ENCODE measurements at places on chromosomes 2 and 18. TPM values are rescaled to one million over a fixed set of nuclear protein-coding genes. Genes with fewer than 3 reads are reported as not detected.

DNA sequence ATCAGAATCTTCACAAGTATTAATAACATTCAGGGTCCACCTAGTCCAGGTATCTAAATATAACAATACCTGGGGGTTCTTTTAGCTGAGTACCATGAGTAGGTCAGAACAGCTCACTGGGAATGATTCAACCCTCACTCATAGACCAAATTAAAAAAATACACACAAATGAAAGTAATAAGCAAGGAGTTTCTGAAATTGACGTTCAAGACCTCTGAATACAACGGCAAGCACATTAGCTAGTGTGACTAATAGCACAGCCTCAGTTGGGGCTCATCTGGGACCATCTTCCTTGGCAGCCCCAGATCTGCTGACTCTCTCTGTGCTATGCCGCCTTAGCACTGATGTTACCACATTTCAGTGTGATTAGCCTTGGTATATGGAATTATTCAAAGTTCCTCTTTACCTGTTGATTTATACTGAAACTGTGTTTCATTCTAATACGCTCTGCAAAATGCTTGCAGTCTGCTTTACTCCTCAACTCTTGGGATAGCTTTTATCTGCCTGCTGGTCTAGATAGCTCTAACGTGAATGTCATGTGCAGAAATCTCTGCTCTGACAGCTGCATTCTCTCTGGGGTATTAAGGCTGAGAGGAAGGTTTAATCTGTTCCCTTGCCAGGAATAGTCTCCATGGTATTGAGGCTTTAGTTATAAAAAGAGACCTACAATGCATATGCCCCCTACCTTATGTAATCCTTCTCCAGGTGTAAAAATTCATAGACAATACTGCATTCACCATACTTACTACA, 153.3 kb downstream of the METTL4 start:
- DNase-seq: no peak

DNA sequence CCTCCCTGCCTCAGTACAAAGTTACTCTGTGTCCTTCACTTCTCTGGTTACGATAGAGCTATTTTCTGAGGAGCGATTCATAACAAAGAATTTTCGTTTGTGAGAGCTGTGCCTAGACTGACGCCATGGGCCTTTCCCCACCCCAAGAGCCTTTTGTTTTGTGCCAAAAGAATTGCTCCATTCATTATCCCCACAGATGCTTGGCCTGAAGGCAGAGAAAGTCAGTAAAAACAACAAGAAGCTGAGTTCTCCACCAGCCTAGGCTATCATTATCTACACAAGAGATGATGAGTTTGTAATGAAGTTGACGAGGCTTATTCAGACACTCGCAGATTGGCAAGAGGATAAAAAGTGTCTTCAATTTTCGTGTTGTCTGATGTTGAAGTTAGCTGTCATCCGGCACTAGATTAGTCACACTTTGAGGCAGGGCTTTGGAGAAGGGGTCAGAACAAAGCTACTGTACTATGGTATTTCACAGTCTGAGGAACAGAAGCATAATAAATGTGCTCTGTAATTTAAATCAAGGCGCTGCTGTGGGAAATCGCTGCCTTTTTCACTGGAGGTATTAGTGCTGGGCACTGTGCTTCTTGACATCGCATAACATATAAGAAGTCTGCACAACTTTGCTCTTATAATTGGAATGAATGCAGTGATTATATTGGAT, 278.4 kb upstream of the FIGN start:
- DNase-seq: no peak

GRCh38 chr2:16713011-16713423, 47.4 kb upstream of the CYRIA start:
- DNase-seq: no peak

- DNase-seq: no peak
Measured at GRCh38 chr2:96171831-96172230, 26.6 kb upstream of the DUSP2 start.

- no peak for DNase-seq
Measured at GRCh38 chr2:43155851-43156411, 70.5 kb downstream of the ZFP36L2 start.

- no peak for DNase-seq
Measured at GRCh38 chr2:73386342-73386868, 769 bp downstream of the ALMS1 start.

GRCh38 chr2:211479536-211480150, 923.2 kb downstream of the CPS1 start:
- no peak for DNase-seq

DNA sequence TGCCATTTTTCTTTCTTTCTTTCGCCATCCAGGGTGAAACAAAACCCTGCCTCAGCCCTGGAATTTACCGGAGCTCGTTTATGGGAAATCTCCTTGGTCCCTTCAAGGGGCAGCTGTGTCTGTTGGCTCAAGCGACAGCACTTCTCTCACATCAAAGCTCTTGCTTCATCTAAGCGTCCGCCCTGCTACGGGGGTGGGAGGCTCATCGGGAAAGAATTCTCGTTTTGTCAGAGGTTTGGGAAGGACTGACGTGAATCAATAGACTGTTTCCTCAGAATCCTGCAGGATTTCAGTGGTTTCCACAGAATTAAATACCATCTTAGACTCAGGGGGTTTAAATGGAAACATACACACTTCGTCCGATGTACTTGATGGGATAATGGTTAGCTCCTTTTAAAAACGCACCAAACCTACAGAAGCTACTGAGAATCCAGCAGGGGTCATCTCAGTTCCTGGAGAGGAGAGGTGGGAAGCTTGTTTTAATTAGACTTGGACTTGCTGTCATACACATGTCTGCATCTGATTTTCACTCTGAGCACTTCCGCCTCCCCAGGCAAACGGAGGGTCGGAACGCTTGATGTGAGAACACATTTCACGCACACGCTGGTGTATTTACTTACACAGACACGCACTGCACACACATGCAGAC, 91.6 kb downstream of the ASB1 start:
- DNase-seq: no peak

- DNase-seq: no peak
Measured at GRCh38 chr2:151358166-151358970, 976 bp downstream of the TNFAIP6 start.

GRCh38 chr2:38862476-38862875, 13.3 kb downstream of the DHX57 start:
- DNase-seq: no peak

- DNase-seq: no peak
Measured at GRCh38 chr2:189016311-189016861, 42.2 kb downstream of the COL3A1 start.

GRCh38 chr2:232951181-232951580, 61.9 kb downstream of the NGEF start:
- no peak for DNase-seq

GRCh38 chr2:1772471-1773267, 28.4 kb upstream of the PXDN start:
- no peak for DNase-seq

- no peak for DNase-seq
Measured at GRCh38 chr2:218516614-218517013, 51.5 kb downstream of the USP37 start.

DNA sequence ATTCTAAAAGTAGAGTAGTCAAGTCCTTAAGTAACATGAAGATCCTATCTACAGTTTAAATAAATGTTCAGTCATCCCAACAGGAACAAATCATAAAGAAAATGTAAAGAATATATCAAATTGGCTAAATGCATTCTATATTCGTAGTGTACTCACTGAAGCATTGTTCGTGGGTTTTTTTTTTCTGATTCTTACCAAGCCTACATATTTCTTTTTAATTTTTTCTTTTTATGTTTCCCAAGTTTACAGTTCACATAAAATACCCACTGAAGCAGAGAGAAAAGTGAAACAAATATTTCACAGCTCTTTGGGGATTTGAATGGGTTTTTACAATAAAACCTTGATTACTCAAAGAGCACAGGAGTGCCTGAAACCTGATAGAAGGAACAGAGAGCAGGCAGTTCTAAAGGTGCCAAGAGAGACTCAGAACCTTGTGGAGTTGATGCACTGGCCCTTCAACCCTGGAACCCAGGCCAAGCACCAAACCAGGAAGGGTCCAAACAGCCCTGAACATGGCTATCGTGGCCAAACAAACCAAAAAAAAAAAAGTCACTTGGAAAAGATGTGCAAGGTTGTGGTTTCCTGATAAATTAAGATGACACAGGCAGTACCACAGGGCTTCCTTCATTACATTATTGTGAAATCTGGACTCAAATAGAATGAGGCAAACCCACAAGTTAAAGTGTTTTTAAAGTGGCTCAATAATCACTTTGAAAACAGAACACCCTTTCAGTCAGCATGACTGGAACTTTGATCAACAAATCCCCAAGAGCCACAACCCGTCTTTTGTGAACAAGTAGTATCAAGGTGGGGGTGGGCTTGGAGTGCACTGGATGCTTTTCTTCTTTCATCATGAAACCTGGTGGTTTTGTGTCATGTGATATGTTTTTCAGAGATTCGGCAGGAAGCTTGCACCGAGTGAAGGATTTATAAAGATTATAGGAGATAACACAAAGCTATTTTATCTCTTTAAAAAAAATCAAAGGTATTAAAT, 245.0 kb upstream of the FN1 start:
- DNase-seq: peak; percentile 30

- DNase-seq: no peak
Measured at GRCh38 chr2:126302043-126302442, 353.9 kb upstream of the GYPC start.

- DNase-seq: no peak
Measured at GRCh38 chr2:170740660-170741059, 25.5 kb downstream of the SP5 start.

DNA sequence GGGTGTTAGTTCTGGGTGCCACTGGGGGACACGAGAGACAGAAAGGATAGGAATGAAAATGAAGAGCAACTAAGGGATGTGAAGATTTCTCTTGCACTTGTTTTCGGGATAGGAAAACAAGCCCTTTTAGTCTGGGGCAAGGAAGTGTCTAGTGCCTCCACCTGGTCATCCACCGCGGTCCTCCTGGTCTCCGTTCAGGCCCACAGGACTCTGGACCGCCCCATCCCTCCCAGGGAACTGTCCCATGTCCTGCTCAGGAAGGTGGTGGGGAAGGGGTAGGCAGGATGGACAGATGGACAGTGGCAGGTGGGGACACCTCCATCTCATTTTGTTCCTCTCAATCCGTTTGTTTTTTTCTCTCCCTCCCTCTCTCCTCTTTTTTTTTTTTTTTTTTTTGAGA, 45.9 kb downstream of the AGAP1 start:
- no peak for DNase-seq

- DNase-seq: no peak
Measured at GRCh38 chr2:170819680-170820664, 3.3 kb downstream of the GAD1 start.

DNA sequence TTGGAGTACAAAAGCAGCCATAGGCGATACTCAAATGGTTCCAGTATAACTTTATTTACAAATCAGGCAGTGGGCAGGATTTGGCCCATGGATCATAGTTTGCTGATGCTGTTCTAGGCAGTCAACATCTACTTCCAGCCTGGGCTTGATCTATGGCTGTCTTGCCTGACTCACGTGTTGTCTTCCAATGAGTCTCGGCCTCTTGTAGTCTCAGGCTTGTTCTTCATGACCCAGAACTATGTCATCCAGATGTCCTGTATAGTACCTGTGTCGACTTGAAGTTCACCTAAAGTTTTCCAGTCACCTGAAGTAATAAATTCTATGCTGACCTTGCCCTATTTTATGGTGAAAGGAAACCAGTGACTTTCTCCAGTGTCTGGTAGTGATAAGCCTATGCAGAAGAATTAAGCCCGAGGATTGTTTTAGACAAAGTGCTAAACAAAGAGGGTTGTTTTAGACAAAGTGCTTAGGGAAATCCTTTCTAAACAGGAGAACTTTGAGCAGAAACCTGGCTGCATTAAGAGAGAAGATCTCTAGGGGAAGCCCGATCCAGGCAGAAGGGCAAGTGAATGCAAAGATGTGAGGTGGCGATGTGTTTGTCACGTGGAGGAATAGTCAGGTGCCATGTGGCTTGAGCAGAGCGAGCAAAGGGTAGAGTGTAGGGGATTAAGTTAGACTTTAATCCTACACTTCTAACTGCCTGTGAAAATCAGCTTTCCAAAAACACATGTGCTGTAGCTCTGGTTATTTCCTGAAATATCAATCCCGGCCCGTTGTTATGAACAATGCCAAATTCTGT, 8.5 kb upstream of the THNSL2 start:
- DNase-seq: no peak

GRCh38 chr2:86022661-86023365, 82.9 kb downstream of the POLR1A start:
- DNase-seq: no peak

GRCh38 chr2:241002275-241003046, 4.0 kb downstream of the SNED1 start:
- DNase-seq: peak; percentile 44

DNA sequence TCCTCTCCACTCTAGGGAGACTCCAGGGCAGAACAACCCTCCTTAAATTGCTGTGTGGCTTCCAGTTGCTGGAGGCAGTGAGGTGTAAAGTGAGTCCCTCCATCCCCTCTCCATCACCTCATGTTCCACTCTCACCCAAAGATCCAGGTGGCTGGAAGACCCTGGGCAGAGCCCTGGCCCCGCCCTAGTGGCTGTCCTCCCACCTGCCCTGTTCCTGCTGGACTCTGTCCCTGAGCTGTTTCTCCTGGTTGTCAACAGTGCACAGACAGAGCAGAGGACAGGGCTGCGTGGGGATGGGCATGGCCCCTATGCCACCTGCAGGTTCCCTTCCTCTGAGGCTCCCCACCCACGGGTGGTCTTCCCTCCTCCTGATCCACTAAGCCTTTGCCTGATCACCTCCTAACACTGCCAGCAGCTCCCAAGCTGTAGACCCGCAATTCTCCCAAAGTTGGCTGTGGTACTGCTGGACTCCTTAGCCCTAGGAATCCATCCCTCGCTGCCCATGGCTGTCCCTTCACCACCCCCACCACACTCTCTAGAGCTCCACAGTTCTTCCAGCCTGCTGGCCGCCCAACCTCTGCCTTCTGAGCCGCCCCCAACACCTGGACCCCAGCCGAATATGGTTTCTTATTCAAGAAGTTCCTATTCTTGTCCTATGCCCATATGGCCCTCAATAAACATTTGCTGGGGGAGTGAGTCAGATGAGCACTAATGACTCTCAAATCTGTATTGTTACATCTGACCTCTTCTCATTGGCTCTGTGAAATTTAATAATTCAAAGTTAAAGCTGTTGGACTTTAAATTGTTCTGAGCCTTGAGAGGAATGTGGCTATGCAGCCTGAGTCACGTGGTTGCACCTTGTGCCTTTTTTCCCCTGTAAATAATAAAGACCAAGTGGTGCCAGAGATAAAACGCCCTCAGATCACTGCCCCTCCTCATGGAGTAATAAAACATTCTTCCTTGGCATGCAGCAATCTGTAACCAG, 260.0 kb upstream of the HS6ST1 start:
- no peak for DNase-seq

GRCh38 chr2:88658326-88658725, 31.1 kb upstream of the EIF2AK3 start:
- DNase-seq: no peak

GRCh38 chr2:84882414-84882738, 1.5 kb upstream of the TRABD2A start:
- no peak for DNase-seq

- DNase-seq: no peak
Measured at GRCh38 chr2:154794406-154794805, 95.9 kb downstream of the KCNJ3 start.

Gene FAM110C
- total RNA-seq: 0.10 TPM

Gene MERTK
- 1.6 TPM for total RNA-seq

Gene BUB1
- 0.17 TPM for total RNA-seq

Gene PLA2R1
- total RNA-seq: 0.26 TPM

Gene CFAP65
- not detected for total RNA-seq
